Mesenteric fat pad (tissue), 1 donor: ENCODE measurements at places on chromosomes 11 and 22.
A peak's percentile ranks its signal among the peaks of the same experiment; 100 is the strongest.

GRCh38 chr22:27370269-27370668 is 431.3 kb downstream of the MN1 start:
- no peak for DNase-seq

GRCh38 chr11:93814966-93815633 is 31.0 kb downstream of the MED17 start:
- no peak for DNase-seq

DNA sequence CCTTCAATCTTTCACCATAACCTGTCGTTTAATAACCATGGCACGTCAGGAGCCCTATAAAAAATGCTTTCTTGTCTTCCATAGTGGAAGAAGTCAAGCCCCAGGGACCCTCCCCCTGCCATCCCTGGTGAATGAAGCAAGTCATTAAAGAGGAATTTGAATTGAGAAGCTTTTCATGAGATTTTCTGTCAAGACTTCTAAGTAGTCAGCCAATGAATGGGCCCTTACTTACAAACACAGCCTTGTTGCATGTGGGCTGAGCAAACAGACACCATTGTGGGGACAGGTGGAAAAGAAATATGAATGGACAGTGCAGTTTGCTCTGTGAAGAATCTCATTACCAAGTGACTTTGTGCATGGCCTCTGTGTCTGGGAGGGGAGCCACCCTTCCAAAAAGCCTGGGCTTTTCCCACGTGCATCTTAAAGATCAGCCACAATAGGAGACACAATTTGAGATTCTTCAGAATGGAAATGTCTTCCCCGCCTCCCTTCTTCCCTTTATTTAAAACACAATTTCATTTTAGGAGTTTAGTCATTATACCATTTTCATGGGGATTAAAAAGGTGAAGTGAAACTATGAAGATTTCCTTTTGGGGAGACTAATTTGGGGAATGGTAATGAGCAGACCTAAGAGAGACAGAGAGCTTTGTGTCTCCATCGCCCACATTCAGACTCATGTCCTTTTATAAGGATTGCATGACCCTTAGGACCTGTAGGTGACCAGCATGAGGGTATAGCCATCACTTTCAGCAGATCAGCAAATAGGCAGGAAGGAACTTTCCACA is 152.0 kb downstream of the LRRC4C start:
- DNase-seq = no peak

GRCh38 chr11:60377401-60378136 is 763 bp upstream of the MS4A7 start:
- DNase-seq = no peak

- DNase-seq = no peak
Observed at GRCh38 chr11:113457784-113458183, 17.4 kb downstream of the DRD2 start.

DNA sequence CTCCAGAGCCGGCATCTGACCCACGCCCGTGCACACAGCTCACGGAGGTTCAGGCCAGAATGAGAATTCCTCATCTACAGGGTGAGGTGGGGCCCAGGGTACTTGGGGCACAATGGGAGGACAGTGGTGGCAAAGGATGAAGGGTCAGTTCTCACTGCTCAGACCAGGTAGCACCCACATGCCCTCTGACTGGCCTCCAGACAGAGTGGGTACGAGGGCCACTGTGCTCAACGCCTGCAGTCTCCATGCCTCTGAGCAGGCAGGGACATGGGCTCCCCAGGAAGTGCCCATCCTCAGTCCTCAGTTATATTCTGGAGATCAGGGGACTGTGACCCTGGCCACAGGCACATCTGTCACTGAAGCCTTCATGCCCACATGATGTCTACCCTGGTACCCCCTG is 13.0 kb upstream of the CDC42BPG start:
- no peak for DNase-seq

GRCh38 chr11:9646324-9646723 is 17.6 kb upstream of the SWAP70 start:
- no peak for DNase-seq

- no peak for DNase-seq
Observed at GRCh38 chr11:86418917-86419316, 44.2 kb downstream of the CCDC81 start.

GRCh38 chr11:33652930-33653329 is 47.7 kb downstream of the C11orf91 start:
- no peak for DNase-seq

- DNase-seq = no peak
Observed at GRCh38 chr11:8545698-8546366, 48.2 kb downstream of the STK33 start.

DNA sequence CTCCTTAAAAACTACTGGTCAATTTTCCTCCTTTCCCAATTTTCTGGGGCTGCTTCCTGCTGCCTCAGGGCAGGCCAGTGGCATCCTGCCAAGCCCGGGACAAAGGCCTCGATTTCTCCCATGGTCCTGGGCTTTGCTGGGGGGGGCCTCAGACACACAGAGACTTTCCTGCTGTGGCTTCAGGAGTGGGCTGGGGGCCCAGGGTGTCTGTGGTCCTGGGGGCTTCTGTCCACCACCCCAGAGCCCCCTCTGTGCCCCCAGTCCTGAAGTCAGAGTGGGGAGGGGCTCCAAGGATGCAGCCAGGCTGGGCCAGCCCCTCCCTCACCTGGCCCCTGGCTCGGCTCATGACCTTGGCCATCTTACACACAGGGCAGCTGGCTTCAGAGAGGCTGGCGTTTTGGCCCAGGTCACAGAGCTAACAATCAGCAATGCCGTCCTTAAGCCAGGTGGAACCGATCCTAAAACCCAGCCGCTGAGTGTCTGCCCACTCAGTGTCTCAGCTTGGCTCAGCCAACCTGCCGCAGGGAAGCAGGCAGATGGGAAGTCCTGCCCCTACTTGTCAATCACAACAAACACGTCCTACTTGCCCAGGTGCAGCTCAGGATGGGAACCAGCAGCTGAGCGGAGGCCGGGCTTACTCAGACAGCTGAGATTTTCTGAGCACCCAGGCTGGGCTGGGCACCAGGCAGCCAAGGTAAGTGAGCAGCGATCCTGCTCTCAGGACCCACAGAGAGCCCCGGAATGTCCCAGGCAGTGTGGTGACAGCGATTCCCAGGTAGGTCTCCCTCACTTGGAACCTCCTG is 34.6 kb downstream of the OSBPL5 start:
- DNase-seq = peak; percentile 53

- DNase-seq = no peak
Observed at GRCh38 chr11:35239471-35240075, 100.6 kb downstream of the CD44 start.

DNA sequence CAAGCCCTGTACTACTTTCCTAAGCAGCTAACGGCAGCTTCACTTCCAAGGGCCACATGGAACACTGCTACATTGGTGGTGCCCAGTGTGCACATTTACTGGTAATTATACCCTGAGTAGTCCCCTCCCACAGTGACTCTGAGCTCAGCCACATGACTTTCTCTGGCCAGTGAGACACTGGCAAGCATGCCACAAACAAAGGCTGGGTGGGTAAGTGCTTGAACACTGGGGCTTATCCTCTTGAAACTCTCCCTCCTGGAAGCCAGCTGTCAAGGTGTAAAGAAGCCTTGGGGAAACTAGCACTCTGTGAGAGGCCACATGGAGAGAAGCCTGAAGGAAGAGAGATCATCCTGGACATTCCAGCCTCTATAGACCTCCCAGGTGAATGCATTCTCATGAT is 54.4 kb upstream of the DRD2 start:
- DNase-seq = no peak

DNA sequence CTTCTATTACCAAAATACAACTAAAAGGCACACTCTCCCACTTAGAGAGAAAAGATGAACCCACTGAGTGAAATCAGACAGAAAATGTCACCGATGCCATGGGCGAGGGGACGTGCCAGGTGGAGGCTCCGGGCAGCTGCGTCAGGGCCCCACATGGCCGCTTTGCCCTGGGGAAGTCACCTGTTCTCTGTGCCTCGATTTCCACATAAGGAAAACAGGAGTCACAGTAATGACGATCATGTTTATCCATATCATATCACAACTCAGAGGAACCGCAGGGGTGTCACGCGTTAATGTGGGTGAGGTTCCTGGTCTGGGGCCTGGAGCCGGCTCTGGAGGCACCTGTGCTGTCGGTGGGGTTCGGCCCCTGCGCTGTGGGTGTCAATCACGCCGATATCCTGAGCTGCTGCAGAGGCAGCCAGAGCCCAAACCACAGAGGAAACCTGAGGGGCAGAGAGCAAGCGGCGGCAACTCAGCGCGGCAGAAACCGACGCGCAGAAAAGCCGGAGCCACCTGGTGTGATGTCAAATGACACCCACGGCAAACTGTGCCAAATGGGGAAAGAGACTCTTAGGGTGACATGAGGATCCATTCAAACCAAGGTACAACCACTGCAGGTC is 243.7 kb downstream of the BRD1 start:
- peak; percentile 43 for DNase-seq

GRCh38 chr22:46572911-46573780 is 35.7 kb upstream of the CELSR1 start:
- no peak for DNase-seq

GRCh38 chr11:73414977-73415651 is 38.9 kb downstream of the RELT start:
- DNase-seq = no peak

GRCh38 chr22:23402275-23403151 is 177.6 kb downstream of the IGLL1 start:
- DNase-seq = peak; percentile 90

- DNase-seq = no peak
Observed at GRCh38 chr11:44516688-44517507, 48.6 kb upstream of the CD82 start.

DNA sequence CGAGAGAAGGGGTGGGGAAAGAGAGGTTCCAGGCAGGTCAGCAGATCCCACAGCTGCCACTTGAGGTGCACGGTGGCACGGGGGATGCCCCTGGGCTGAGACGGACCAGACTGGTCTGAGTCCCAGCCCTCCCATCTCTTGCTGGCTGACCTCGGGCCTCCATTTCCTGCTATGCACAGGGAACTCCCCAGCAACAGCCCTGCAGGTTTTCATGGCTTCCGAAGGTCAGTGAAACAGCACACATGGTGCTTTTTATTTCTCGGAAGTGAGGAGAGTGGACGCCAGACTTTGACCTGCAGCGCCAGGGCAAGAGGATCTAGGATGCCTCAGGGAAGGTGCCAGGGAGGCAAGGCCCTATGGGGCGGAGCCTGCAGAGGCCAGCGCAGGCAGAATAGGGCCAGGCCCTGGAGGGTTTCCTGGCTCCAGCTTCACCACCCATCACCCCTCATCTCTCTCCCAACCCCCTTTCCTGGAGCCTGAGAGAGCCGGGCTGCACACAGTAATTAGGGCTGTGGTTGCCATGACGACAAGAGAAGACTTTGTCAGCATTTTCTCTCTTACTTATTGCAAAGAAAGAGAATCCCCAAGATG is 29.5 kb downstream of the SLC22A12 start:
- DNase-seq = no peak

DNA sequence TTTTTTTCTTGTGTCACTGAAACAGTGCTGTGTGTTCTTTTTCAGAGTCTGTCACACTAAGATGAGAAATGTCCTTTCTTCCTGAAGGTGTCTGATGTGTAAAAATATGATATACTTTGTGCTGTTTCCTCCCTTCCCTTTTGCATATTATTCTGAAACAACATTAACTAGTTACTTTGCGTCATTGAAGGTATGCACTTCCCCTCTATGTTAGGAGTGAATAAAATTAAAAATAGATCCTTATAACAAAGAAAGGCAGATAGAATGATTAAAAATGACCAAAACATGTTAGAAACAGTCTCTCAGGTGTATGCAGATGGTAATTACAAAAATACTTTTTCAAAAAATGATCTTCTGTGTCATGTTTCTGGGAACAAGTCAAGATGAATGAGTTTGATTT is 1.6 kb upstream of the RAB30 start:
- no peak for DNase-seq

- no peak for DNase-seq
Observed at GRCh38 chr11:12690663-12691062, 16.4 kb downstream of the TEAD1 start.

- no peak for DNase-seq
Observed at GRCh38 chr11:134480136-134480712, 68.2 kb upstream of the B3GAT1 start.

DNA sequence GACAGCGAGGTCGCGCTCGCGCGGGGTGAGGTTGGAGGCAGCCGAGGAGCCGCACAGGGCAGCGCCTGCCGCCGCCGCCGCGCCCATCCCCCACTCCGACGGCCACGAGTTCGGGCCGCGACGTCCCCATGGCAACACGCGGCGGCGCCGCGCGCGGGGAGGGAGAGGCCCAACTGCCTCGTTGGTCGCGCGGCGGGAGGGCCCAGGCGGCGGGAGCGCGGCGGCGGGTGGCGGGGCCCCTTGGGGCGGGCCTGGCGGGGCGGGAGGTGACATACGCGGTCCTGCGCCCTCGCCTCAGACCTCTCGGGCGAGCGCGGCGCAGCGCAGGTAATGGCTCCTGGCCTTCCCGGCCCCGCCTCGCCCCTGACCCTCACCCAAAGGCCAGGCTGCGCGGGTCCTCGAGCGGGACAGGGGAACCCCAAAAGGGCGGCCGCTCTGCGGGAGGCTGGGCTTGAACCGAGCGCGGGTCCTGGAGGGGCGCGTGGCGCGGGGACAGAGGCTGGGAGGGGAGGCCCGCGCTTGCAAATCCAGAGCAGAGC is at the start of gene DEUP1:
Gene DEUP1 (plus strand): TSS at position 297 of the 539 bp plus-strand sequence. CDS start 1,518 bp downstream, outside the sequence.
- DNase-seq = no peak

GRCh38 chr11:103453915-103454709 is 344.9 kb downstream of the DYNC2H1 start:
- no peak for DNase-seq

DNA sequence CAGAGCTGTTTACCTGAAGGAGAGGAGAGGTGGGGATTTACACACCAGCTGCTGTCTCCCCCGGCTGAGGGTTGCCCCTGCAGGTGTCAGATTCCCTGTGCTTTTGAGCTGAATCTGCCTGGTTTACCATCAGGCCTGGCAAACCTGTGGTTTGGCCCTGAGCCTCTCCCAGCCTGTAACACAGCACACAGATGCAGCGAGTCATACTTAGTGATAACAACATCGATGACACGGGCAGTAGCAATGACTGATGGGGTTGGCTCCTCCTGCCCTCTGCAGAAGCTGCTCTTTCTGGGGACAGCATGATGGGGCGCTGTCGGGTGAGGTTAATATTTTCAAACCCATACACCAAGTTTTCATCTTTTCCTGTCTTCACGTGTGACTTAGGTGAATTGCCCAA is 380.0 kb upstream of the B3GAT1 start:
- no peak for DNase-seq

GRCh38 chr11:86874304-86875056 is 74.1 kb downstream of the PRSS23 start:
- no peak for DNase-seq

- no peak for DNase-seq
Observed at GRCh38 chr11:129295746-129296145, 79.9 kb upstream of the BARX2 start.

DNA sequence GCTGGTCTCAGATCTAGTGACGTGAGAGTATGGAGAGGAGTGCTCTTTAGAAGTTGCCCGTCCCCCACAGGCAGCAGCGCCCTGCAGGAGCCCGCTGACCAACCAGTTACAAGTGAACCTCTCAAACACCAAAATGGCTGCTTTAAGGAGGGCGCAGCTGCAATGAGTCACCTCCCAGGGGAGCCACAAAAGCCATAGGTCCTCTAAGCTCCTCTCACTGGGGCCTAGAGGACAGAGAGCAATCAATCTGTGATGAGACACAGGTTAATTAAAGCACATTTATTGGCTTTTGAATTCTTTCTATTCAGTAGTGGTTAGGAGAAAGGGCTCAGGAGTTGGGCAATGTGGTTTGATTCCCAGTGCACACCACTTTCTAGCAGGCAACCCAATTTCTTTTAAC is 15.5 kb upstream of the RAPSN start:
- DNase-seq = no peak
